Stimulated activated CD8-positive, alpha-beta memory T cell treated with anti-CD3 and anti-CD28 coated beads, Interleukin-7, amount 100 ng/mL, for 4 hours (primary cell): ENCODE measurements at places on chromosomes 6 and 20.

- no peak for DNase-seq
These were observed 60.4 kb upstream of the AKAP12 start for GRCh38 chr6:151179321-151179720.

GRCh38 chr6:3314621-3315467, 56.1 kb downstream of the PSMG4 start:
- no peak for DNase-seq

DNA sequence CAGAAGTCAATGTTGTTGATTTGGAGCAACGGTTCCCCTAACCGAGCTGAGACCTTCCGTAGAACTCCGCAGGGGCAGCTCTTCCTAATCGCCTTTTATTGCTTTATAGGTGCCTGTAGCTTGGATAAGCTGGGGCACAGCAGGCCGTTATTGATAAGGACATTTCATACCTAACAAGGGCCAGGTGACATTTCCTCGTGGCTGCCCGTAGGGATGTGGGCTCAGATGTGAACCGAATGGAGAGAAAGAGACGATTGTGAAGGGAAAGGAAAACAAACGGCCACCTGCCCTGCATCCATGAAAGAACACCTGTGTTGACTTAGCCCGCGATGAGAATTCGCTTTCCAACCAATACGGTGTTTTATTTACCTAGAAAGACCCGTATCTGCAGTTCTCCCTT, 53.3 kb upstream of the DACT2 start:
- no peak for DNase-seq

GRCh38 chr6:4459032-4459431, 317.2 kb upstream of the CDYL start:
- DNase-seq: no peak

DNA sequence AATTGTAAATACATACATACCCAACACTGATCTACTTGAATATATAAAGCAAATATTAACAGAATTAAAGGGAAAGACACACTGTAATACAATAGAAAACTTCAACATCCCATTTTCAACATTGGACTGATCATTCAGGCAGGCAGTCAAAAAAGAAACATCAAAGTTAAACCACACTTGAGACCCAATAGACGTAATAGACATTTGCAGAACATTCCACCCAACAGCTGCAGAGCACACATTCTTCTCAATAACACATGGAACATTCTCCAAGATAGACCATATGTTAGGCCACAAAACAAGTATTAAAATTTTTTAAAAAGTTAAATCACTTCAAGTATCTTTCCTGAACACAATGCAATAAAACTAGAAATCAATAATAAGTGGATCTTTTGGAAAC, 698.2 kb downstream of the COL12A1 start:
- no peak for DNase-seq

DNA sequence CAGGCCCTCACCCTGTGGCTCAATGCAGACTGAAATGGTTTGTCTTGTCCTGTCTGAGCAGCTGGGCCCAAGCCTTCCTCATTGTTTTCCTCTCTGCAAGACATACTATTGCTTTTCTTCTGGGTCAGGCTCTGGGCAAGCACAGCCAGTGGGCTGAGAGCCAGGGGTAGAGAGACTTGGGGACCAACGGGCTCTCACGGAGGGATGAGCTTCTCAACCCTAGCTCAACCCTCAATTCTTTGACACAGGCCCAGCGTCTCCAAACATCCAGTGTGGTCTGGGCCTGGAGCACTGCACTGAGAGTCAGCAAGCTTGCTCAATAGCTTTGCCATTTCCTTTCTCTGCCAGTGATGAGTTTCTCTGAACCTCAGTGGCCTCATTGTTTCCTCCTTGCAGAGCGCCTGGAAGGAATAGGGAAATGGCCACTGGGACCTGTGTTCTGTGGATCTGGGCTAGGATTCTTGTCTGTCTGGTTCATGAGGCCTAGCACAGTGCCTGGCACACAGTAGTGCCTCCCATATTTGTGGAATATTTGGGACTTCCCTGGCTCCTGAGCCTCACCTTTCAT, 9.3 kb downstream of the ANGPT4 start:
- DNase-seq: no peak

GRCh38 chr6:151445482-151445881, 6.4 kb downstream of the RMND1 start:
- DNase-seq: no peak

- DNase-seq: peak; percentile 4
These were observed 85.1 kb downstream of the CLIC5 start for GRCh38 chr6:45930420-45931040.

- DNase-seq: no peak
These were observed 1546.3 kb downstream of the HACE1 start for GRCh38 chr6:103313432-103313831.

DNA sequence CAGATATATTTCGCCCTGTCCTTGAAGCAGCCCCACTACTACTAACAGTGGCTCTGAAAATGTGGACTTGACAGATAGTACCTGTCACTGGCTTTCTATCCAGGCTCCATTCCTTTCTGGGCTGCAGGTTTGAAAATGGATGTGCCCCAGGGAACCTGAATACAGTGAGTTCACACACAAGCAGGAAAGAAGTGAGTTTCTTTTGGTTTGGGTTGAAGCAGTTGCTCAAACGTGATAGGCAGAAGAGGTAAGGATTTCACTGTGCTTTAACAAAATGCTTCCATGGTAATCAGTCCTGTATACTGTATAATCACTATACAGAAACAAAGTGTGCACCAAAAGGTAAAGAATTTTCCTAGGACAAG, 382.9 kb downstream of the PRKN start:
- no peak for DNase-seq

DNA sequence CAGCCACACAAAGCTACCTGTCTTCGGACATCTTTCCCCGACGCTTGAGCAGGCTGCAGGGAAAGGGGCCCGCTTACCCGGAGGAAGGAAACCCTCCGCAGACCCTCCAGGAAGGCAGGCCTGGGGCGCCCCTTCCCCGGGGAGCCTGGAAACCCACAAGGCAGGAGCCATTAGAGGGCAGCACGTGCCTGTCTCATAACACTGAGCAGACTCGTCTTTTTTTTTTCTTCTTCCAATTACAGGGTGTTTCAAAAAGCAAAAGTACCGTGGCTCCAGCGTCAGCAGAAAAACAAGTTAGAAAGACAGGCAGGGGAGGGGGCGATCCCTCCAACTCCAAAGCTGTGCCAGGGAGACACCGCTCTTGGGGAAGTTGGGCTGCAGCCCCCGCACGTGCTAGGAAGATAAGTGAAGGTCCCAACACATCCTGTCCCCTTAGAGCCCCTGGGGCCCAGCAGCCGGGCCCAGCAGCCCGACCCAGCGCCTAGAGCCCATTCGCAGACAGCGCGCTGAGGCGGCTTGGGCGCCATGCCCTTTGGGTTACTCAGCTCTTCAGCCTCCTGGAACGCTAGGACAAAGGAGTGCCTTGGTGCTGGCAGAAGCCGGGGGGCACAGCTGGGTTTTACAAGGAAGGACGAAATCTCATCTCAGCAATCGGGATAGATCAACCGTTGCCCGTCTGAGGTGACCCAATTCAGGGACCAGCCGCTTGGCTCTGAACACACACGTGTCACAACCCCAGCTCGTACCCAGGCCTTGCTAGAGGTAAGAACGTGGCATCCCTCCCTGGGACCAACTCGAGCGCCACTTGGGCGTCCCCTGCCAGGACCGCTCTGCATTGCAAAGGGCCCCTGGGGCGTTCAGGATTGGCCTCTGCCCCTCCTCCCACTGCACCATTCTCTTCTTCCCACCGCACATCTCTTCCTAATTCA, 136.3 kb downstream of the LY86 start:
- DNase-seq: peak; percentile 13

GRCh38 chr20:4880051-4880450, 121.3 kb downstream of the SLC23A2 start:
- DNase-seq: no peak

- no peak for DNase-seq
These were observed 49.0 kb upstream of the HTR1E start for GRCh38 chr6:86888301-86888700.

- no peak for DNase-seq
These were observed 164.4 kb downstream of the SIM1 start for GRCh38 chr6:100300221-100300736.

DNA sequence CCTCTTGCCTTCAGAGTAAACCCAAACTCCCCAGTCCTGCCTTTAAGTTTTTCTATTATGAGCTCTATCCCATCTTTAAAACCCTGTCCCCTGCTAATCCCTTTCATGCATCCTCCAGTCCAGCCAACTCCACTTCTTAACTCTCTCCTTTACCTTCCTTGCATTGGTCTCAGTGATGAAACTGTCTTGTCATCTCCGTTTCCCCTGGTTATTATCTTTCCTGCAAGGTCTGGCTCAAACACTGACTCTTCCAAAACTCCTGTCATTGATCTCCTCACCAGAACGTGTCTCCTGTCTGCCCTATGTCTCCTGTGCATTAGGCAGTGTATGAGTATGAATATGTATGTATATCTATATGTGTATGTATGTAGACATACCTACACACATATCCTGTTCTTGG, 11.8 kb upstream of the FNDC1 start:
- DNase-seq: no peak

GRCh38 chr20:48601798-48602197, 226.0 kb downstream of the PREX1 start:
- DNase-seq: no peak

DNA sequence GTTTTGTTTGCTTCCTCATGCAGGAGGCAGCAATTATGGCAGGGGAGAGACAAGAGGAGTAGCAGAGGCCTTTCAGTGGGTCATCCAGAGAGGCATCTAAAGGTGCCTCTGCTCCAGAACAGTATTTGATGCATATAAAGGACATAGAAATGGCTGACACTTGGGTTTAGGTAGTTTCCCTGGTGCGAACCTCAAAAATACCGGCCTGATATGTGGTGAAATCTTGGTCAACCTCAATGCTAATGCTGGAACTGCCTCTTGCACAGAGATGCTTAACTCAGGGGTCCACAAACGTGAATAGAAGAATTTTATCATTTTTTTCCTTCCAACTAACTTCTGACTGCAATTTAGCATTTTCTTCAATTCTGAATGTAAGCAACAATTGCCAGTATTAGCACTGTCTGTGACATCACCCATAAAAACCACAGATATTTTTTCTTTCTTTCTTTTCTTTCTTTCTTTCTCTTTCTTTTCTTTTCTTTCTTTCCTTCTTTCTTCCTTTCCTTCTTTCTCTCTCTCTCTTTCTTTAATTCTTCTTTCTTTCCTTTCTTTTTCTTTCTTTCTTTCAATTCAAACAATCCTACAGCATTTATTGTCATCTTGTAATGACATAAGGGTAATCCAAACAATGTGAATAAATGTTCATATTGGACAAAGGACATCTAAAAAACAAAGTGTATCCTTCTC, 180.0 kb upstream of the UST start:
- DNase-seq: no peak

DNA sequence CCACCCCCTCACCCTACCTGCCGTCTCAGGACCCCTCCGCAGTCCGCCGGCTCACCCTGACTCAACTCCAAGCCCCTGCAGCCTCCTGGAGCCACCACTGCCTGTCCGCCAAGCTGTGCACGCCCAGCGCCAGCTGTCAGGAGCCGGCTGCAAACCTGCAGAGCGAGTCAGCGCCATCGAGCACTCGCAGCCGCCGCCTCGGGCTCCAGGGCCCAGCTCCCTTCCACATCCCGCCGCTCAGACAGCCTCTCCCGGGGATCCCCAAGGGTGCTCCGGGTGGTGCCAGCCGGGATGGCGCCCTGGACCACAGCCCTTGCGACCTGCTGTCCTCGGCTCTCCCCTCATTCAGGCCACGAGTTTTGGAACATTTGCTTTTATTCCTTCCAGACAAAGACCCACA, 4.3 kb downstream of the TNNC2 start:
- DNase-seq: no peak

DNA sequence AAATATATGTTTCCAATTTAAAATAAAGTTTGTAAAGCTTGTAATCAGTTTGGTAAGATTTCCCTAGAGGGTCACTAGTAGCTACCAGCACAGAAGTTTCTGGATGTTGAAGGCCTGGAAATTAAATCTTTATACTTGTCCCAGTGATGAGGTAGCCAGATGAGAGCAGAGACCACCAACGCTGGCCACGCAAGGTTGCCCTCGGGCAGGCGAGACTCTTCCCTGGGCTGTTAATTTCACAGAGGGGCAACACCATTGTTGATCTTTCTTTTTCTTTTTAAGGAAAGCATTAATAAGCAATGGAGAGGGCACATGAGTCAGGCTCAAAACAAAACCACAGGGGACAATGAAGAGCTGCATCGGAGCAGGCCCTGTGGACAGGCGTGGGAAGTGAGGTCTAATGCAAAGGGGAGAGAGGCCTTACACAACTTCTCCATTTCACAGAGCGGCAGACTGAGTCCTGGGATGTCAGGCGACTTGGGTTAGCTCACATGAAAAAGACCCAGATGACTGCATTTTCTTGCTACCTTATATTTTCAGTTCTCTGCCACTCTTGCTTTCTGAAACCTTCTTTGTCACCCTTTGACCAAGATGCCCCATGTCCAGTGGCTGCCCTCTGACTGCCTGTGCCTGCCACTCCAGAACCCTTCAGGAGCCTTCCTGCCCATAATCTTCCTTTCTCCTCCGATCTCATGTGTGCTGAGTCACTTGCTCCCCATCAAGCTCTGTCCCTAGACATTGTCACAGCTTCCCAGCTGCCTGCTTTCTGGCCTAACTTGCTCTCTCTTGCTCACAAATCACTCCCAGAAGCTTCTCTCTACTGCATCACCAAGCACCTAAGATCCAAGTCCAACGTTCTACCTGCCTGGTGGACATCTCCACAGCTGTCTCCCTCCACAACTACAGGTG, 107.7 kb upstream of the CDYL start:
- DNase-seq: no peak

DNA sequence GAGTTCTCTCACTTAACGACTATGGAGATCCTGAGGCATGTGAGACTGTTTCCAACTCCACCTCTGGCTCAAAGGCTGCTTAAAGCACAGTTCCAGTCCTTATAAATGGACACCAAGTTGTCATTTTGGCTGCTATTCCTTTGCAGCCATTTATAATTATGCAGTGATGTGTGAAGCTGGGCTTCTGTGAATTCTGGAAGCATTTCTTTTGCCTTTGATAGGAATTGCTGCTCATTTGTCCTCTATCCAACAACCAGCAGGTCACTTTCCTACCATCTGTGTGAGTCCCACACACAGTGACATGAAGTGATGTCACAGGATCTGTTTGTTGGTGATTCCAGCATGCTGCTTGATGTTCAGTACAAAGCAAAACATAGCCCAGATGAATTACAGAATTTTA, 28.5 kb upstream of the EFHC1 start:
- no peak for DNase-seq

- DNase-seq: no peak
These were observed 20.5 kb downstream of the XRN2 start for GRCh38 chr20:21323640-21324039.
